ENCODE measurements at places on chromosomes 11 and 22.

DNA sequence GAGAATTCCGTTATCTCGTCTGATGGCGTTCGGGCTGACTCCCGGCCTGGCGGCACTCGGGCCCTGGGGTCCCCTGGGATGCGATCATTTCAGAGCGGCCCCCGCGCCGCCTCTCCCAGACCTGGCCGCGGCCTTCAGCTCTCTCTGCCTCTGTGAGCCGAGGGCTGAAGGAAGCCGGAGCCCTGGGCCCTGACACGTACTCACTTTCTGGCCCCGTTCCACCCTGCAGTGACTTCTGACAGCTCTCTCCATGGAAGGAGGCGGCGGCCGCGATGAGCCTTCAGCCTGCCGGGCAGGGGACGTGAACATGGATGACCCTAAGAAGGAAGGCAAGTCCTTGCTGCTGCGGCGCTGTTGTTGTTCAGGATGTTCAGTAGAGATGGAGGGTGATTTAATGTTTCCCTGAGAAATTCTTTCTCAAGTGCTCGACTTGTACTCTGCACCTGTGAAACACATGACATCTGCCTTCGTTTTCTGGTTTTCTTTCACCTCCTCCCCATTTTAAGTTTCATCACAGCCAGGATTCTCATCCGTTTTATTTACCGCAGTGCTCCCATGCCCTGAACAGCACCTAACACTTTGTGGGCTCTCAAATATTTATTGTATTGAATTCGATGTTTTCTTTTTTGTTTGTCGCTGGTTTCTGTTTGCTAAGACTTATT lies 612 bp downstream of the GTSE1 start:
- peak; percentile 68 for DNase-seq

GRCh38 chr11:64711956-64712362 lies 11.0 kb downstream of the NRXN2 start:
- DNase-seq = no peak

- DNase-seq = peak; percentile 42
Measured at GRCh38 chr11:73465023-73465675, 89.0 kb downstream of the RELT start.

- peak; percentile 34 for DNase-seq
Measured at GRCh38 chr11:34168642-34169420, 63.4 kb downstream of the NAT10 start.

Measured in fibroblast of skin of right biceps (primary cell).